Stimulated activated CD8-positive, alpha-beta memory T cell treated with anti-CD3 and anti-CD28 coated beads, Interleukin-15, amount 100 ng/mL, for 48 hours (primary cell): ENCODE measurements at places on chromosomes 13 and 19.

DNA sequence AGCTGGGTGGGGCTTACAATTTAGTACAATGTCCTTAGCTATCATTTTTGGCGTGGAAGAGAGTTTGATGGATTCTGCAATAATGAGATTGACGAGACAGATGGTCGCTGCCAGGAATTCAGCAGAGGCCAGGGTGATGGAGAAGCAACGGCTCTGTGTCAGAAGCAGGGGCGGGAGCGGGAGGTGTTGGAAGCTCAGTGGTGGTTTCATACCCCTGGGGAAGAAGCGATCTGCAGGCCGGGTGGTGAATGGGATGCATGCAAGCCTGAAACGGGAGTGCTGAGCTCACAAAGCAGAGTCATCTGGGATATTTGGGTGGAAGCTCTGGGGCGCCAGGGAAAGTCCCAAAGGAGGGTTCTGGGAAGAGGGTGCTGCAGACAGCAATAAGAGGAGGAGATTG, 370.8 kb downstream of the ZNF536 start:
- no peak for DNase-seq

GRCh38 chr13:20903164-20903475, 574 bp upstream of the XPO4 start:
- no peak for DNase-seq

- DNase-seq = peak; percentile 50
Observed at GRCh38 chr19:47447470-47448359, 24.0 kb downstream of the SLC8A2 start.

- no peak for DNase-seq
Observed at GRCh38 chr19:40724315-40724714, 7.4 kb downstream of the ITPKC start.

DNA sequence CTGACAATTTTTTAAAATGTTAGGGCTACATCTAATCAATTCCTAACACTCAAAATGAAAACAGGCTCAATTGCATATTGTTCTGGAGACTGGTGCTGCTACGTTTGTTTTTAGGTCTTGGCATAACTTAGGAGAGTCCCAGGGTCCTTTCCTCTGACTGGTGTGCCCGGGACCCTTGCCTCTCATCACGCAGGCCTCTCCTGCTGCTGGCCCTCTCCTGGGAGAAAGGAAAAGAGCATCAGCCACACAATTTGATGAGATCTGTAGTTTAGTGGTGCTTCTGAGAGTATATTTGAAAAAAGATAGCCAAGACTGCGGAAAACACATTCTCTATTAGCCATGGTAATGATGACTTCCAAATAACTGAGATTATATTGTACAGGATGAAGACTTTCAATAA, 380.0 kb downstream of the KLF12 start:
- no peak for DNase-seq

- DNase-seq = no peak
Observed at GRCh38 chr13:77448689-77449088, 86.8 kb upstream of the SCEL start.

DNA sequence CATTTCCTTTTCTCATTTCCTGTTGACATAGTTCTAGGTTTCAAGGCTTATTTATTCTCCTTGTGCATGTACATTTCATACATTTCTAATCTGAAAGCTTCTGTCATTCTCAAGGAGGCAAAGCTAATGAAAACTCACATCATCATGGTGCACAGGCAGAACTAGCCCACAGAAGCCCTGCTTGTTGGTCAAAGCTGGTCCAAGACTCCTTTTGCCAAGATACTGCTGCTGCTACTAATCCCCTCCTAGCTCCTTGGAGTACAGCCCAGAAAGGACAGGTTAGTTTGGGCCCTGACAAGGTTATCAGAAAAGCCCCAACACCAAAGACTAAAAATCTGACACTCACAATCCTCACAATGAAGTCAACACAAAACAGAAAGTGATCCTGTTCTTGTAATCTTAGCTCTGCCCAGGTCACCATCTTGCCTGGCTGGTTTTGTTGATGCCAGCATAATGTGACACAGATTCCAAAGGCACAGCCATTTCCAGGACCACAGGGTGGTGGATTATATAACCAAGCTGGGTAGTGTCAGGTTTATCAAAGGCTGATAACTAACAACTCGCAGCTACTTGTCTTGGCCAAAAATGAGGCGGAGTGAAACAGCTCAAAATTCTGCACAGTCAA, 417.4 kb downstream of the NDFIP2 start:
- DNase-seq = no peak

DNA sequence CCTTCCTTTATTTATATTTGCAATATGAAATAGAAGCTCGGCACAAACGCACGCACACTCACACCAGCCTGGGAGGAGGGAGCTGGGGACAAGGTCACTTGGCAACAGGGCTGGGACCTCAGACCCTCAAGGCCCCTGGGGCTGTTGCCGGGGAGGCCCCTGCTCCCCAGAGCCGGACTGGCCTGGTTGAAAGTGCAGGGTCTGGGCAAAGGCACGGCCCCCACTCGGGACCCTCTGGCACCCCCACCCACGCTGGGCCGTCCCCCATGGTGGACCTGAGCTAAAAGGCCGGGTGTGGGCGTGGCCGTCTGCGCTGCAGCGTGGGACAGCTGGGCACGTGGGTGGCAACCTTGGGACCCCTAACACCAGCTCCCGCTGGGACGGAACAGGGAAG, 1.2 kb upstream of the TMEM86B start:
- no peak for DNase-seq

DNA sequence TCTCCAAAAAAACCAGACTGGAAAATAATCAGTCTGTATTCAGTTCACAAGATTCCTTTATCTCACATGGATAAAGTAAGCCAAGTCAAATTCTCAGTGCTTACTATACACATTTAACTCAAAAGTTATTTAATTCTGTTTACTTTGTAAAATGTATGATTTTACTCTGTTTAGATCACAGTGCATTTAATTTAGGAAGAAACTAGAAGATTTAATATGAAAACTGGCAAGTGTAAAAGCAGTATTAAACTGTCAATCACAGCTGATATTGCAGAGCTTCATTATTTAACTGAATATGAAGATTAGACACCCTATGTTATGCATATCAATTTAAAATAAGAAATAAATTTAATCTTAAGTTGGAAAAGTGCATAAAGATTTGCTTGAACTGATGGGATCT, 78.0 kb downstream of the DACH1 start:
- DNase-seq = no peak

DNA sequence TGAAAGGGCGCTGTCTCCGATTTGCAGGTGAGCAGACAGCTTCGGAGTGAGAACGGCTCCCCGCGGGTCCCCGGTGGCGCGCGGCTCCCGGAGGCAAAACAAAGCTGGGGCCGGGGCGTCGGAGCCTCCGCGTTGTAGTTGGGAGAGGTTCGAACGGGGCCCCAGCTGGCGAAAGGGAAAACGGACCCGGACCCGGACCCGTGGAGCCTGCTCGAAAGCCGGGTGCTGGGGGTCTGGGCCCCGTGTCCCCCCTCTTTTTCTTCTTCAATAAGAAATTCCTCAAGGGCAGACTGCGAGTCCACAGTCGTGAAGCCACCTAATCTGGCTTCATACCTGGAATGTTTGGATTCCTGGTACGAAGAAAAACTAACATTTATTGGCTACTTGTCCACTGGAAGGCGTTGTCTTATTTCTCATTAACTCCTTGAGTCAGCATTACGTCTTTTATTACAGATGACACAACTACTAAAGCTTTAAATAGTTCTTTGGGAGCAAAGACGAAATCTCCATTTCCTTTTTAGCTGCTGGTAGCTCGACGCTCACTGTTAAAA, 632 bp upstream of the MTIF3 start:
- DNase-seq = no peak

DNA sequence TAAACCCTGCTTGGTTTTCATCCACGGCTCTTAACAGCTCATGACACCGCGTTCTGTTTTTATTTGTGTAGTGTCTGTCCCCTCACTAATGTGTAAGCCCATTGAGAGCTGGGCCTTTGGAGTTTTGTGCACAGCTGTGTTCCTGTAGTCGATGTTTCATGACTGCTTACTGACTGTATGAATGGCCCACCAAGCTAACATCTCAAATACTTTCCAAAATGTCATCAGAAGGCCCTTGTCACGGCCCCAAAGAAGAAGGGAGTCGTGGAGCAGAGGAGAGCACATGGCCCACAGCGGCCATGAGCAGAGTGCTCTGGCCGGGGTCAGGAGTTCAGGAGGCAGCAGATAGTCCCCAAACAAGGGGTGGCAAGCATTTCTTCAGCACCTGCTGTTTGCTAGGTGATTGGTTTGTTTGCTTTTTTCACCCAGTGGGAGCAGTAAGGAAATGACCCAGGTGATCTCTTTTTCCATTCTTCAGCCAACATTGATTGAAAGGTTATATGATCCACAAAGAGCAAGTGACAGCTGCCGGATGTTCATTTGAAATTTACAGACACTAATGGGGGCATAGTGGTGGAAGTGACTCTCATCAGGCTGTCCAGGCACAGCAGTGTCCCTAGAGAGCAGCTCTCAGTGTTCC, 315.2 kb downstream of the ATP8A2 start:
- DNase-seq = no peak

GRCh38 chr19:57613941-57614743, at the start of gene ZNF134:
Gene ZNF134 (plus strand): TSS chr19:57614242. CDS start chr19:57619469, 5,227 bp downstream.
- peak; percentile 81 for DNase-seq

DNA sequence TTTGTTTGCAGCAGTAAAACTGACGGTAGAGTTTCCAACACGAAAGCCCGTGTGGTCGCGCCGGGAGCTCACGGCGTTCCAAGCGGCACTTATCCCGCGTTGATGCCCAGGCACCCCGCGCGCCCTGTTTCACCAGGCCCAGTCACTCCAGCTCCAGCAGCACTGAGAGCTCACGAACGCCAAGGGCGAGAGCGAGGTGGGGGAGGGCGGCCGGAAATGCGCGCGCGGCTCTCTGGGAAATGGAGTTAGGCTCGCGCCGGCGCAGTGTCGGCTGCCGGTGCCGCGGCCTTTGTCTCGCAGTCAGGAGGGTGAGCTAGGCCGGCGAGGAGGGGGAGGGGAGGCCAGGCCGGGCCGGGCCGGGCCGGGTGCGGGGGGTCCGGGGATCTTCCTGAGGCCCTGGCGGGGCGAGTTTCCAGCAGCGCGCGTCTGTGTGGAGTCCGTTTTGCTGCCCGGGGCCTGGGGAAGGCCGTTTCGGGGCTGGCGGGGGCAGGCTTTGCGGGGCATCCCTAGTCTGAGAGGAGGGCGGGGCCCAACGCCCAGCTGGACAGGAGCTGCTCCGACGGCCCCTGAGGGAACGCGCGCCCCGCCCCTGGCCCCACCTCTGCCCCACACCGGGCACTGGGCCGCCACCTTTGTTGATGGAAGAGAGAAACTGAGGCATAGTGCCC, at the start of gene ZNF135:
Gene ZNF135, plus strand, starts transcription at position 280 of the 668 bp plus-strand sequence. CDS start 721 bp downstream, outside the sequence.
- peak; percentile 50 for DNase-seq

- DNase-seq = no peak
Observed at GRCh38 chr19:52069653-52070052, 21.0 kb upstream of the ZNF432 start.

GRCh38 chr13:40026741-40027140, 371.3 kb downstream of the COG6 start:
- DNase-seq = peak; percentile 34
